ENCODE measurements at places on chromosomes 7 and 10.

GRCh38 chr10:24551161-24551560 is 172.5 kb downstream of the ARHGAP21 start:
- DNase-seq, result no peak

DNA sequence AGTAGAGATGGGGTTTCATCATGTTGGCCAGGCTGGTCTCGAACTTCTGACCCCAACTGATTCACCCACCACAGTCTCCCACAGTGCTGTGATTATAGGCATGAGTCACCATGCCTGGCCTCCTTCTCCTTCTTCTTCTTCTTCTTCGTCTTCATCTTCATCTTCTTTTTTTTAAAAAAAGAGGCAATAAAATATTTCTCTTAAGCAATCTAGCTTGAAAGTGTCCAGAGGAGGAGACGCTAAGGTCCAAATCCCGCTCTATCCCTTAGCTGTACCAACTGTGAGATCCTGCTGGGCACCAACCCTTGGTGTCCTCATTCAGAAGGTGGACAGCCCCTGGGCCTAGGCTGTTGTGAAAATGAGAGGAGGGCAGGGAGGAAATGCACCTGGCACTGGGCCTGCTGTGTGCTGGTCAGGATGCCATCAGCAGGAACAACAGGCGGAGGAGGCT is 13.9 kb upstream of the PSAP start:
- DNase-seq, result no peak

GRCh38 chr10:69490876-69491275 is 39.6 kb downstream of the TSPAN15 start:
- DNase-seq, result no peak

DNA sequence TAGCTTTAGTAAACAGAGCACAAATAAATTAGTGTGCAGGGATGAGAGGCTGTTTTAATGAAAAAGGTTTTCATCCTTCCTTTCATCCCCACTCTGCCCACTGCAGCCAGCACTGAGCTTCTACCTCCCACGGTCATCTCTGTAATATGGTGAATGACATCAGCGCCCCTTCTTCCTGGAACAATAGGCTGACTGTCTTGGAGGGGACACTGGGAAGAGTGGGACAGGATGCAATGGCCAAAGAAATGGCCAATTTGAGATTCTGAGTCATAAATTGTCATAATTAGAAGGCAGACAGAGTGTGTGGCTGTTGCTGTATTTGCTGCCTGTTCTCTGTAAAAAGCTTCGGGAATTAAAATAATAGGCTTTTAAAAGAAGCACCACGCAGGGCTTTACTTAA is 126.7 kb upstream of the CALN1 start:
- no peak for DNase-seq

GRCh38 chr7:88647825-88648224 is 111.7 kb upstream of the ZNF804B start:
- no peak for DNase-seq

DNA sequence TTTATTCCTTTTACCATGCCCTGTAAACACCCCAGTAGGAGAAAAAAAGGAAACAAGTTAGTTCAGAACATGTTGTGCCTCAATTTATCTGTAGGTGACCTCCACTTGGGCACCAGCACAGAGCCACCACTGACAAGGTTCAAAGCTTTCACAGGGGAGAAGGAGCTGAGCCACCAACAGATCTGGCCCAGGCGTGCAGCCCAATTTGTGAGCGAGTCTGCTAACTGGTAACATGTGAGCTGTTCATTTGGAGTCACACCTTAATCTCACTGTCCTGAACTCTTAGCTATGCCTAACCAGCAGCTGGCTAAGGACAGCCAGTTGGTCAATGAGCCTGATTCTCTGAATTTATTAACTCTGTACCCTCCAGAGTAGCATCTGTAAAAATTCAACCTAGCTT is 78.4 kb upstream of the CAMK2B start:
- no peak for DNase-seq

DNA sequence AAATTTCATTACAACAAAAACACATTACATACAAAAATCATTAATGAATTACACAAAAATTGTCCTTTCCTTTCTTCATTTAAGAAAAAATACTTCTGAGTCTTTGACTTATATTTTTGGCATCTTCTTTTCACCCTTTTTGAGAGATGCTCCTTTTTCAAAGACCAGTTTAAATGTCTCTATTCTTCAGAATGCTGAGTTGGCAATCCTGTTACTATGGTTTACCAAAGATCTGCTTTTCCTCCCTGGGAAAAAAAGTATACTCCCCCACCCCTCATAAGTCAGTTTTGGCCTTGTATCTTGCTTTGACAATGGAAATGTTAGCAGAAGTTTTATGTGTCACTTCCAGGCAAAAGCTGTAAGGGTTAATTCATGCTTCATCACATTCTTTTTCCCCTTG is 198.4 kb upstream of the GRM3 start:
- DNase-seq, result no peak

DNA sequence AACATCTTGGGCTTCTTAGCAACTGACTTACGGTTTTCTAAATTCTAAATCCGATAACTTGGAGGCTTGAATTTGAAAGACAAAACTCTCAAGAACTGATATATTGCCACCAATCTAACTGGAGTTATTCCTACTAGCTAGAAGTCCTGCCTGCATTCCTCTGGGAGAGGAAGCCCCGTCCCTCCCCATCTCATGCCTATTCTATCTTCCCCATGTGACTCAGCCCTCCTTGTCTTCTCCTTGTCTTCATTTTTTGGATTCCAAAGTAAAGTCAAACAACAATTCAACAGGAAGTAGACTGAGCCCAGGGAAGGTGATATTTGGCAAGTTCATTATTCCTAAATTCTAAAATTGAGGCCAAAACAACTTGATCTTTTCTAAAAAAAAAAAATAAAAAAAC is 587.7 kb downstream of the KCNMA1 start:
- no peak for DNase-seq

GRCh38 chr10:116472891-116473290 is 45.2 kb downstream of the PNLIPRP3 start:
- no peak for DNase-seq
